HuH-7 (cell line): ENCODE measurements at places on chromosomes 5 and 9.

- DNase-seq = no peak
Observed at GRCh38 chr5:76956033-76956432, 3.2 kb downstream of the CRHBP start.

DNA sequence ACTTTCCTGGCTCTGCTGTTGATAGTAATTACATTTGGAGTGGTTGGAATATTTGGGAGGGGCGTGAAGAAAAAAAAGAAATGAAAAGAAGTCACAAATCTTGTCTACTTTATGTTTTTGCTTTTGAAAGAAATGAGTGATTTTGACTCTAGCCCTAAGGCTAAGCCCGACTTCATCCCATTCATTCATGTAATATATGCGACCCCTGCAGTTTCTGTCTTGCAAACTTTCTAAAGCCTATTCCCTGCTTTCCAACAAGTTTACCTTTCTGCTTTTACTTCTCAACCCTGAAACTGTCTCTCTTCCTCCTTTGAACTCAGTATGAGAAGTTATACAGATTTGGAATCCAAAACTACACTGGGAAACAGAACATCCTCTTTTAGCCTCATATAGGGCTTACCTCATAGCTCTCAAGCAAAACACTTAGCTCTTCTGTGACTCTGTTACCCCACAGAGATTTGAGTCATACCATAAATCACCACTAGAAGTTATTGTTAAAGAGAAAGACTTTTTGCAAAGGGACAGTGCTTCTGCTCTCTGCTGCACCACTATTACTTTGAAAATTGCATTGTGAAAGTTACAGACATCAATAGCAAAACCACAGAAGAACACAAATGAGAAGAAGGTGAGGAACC, 1.6 kb downstream of the CFAP95 start:
- DNase-seq = no peak

DNA sequence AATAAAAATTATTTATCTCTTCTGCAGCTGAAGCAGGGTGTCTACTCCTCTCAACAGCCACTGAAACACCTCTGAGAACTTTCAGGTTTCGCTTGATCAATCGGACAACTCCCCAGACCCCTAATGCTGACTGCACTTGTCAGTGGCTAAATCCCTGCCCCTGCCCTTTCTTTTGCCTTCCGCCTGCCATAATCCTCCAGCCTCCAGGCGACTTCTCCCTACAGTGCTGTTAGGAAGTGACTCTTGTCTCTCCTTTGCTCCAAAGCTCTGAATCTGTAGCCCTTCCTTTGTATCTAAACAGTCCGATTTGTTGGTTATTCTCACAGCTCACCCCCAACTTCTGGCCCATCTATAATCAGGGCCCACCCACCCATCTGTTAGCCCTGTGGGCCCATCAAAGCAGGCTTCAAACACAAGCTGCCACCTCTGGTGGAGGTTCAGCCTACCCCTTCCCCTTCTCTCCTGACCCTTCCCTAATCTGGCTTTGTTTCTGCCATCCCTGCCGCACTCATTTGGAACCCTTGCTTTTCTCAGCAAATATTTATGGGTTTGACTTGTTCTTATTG, 53.7 kb upstream of the IFNK start:
- DNase-seq = no peak

DNA sequence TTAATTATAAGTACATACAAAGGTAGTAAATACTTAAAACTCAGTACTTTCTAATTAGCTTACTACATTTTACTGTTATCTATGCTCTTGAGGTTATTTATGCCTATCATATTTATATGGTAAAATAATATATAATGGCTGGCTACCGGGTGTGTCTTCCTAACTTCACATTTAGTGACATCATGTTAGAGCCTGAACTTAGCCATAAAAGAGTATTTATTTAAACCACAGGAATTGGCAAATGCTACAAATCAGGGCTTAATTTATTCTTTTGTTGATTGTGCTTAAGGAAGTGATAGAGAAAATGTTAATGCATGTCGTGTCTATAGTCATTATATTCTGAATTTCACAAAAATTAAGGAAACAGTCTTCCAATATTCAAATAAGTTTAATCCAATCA, 73.1 kb downstream of the NDUFAF2 start:
- no peak for DNase-seq

- DNase-seq = no peak
Observed at GRCh38 chr9:136799079-136799853, 3.1 kb downstream of the CCDC183 start.

GRCh38 chr9:20065796-20066700, 277.2 kb upstream of the SLC24A2 start:
- DNase-seq = no peak

GRCh38 chr5:87081016-87081415, 186.7 kb upstream of the RASA1 start:
- no peak for DNase-seq

DNA sequence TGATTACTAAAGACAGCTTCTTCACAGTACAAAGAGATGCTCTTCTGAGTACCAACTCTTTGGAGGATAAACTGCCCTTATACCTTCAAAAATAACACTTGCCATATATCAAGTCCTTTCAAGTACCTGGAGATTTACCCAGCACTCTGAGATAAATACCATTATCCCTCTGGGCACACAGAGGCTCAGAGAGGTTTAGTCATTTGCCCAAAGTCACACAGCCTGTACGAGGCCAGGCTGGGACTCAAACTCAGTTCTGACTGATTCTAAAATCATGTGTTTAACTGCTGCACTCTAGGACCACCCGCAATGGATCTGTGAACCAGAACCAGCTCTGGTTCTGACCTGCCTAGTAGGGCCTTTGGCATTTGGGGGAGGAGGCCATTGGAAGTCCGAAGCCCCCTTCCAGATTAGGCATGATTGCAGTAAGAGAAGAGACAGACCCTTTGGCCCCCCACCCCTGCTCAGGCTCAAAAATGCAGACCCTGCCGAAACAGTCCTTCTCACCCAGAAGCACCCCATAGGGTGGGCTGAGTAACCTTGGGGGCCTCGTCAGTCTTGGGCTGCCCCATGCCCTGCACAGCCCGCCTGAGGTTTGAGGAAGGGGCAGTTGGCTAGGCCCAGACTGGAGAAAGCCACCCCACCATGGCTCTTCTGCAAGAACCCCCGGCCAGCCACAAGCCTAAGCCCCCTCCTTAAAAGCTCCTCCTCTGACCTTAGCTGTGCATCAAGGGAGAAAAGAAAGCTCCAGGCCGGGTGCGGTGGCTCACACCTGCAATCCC, 32.8 kb upstream of the IL17B start:
- DNase-seq = no peak

DNA sequence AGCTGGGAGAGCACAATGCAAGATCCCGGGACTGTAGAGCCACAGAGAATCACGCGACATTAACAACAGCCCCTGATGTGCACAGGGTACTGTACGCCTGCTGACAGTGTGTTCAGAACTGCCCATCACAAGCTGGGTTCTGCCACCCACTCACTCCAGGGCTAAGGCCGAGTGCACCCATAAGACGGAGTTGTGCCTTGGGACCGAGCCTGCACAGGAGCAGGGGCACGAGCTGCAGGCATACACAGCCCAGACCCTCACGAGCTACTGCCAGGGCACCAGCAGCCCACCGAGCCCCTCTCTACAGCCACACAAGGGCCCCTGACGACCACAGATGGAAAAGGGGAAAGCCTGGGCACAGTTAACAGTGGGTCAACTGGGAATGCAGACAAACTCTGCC, 67.8 kb downstream of the CAMSAP1 start:
- DNase-seq = no peak

- DNase-seq = no peak
Observed at GRCh38 chr5:76807296-76807695, 11.5 kb upstream of the F2RL1 start.

GRCh38 chr9:114465906-114466900, 39.1 kb downstream of the WHRN start:
- DNase-seq = no peak

GRCh38 chr9:75167281-75167680, 79.0 kb downstream of the OSTF1 start:
- DNase-seq = no peak

- DNase-seq = no peak
Observed at GRCh38 chr5:15500325-15501001, 483 bp downstream of the FBXL7 start.

- no peak for DNase-seq
Observed at GRCh38 chr9:12666813-12667212, 26.4 kb upstream of the TYRP1 start.

DNA sequence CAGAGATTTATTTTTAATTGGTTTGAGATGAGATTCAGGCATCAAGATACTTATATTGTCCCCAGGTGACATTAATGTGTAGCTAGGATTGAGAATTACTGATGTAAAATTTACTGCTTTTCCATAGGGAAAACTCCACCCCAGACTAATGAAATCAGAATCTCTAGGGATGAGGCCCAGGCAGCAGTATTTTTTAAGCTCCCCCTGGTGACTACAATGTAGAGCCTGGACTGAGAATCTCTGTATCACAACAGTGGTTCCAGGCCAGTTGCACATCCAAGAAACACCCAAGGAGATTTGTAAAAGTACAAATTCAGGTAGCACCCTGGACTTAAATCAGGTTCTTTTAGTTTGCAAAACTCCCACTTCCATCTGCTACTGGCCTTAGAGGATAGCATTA, 185.7 kb downstream of the MARCHF11 start:
- DNase-seq = no peak

- no peak for DNase-seq
Observed at GRCh38 chr5:148085977-148086705, 22.4 kb downstream of the SPINK5 start.

GRCh38 chr9:96232539-96233241, 69.3 kb downstream of the HSD17B3 start:
- DNase-seq = peak; percentile 63

GRCh38 chr9:124133727-124134126, 122.2 kb downstream of the LHX2 start:
- peak; percentile 82 for DNase-seq

DNA sequence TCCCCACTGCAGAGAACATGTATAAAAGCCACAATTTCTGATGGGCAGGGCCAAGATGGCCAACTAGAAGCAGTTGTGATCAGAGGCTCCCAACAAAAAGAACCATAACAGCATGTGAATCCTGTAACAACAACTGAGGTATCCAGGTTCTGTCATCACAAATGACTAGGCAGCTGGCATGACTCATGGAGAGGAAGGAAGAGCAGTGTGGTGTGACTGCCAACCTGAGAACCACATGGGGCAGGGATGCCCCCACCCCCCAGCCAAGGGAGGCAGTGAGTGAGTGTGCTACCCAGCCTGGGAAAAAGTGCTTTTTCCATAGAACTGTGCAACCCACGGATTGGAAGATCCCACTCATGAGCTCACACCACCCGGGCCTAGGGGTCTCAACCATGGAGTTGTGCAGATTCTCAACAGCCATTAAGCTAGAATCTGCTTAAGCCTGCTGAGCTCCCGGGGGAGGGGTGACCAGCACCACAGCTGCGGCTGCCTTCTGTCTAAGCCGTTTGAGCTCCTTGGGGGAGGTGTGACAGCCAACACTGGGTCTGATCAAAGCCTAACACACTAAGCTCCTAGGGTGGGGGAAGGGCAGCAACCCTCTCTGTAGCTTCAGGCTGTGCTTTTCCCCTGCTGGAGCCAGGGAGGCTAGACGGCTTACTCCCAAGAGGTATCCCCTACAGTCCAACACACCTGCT, 80.1 kb upstream of the DMAC1 start:
- DNase-seq = no peak

- no peak for DNase-seq
Observed at GRCh38 chr9:3398232-3398648, 127.6 kb downstream of the RFX3 start.

- DNase-seq = no peak
Observed at GRCh38 chr9:135008416-135008815, 79.1 kb upstream of the OLFM1 start.

DNA sequence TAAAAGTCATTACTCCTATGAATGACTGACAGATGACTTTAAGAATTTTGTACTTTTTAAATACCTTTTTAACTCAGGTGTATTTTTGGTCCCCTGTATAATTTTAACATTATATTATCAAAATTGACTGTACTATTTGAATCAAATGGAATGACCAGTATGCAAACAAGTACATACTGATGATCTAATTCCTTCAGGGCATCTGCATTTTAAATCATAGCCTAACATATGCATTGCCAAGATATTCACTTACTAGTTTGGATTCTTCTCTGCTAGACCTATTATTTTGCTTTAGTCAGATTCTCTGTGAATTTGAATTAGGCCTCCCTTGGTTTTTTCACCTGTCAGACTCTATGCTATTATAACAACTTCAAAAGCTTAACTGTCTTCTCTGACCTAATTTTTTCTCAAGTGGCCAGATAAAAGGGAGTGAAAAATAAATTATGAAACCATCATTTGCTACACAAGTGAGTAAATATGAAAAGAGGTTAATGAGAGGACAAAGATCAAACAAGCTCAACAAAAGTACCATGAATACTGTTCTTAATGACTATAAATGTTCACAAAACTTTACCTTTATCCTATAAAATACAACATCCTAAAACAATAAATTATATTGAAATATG, 1505.2 kb upstream of the CDH9 start:
- no peak for DNase-seq

- no peak for DNase-seq
Observed at GRCh38 chr9:18890372-18890771, 142.6 kb downstream of the SAXO1 start.

- DNase-seq = peak; percentile 62
Observed at GRCh38 chr5:133944263-133945185, 23.9 kb downstream of the C5orf15 start.

GRCh38 chr9:128106181-128106939, 21.2 kb downstream of the PTGES2 start:
- DNase-seq = no peak

GRCh38 chr5:138351517-138351916, 968 bp upstream of the KDM3B start:
- no peak for DNase-seq

- DNase-seq = no peak
Observed at GRCh38 chr5:154076240-154076922, 37.6 kb downstream of the MFAP3 start.

DNA sequence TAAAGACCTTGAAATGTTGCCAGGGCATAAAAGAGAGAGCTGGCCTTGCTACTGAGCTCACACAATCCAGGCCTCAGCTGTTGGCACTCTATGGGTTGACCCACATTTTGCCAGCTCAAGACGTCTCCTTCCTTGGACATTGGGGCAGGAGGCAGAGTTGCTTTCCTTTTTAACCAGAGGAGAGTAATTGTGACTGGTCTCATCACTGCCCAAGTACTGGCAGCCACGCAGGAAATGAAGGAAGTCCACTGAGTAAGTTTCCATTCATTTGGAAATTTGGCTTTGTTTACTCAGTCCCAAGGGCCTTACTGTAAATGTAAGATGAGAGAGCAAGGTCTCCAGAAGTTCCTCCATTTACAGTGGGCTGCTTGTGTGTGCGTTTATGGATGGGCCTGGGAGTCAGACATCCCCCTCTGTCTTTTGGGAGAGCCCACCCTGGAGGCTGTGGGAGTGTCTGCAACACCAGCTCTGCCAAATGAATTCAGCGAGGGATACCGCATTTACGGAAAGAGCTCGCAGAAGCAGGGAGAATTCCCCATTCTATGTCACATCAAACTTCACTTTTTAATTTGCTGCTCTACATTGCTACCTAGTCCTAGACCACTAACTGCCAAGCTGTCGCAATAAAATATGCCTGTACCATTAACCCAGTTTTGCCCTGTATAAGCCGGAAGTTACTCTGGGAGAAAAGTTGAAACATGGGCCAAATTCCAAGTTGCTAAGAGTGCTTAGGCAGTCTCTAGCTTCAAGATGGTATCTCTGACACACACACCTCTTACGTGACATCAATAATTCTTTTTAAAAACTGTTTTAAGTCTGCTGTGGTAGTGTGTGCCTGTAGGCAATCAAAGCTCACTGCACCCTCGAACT, 24.5 kb upstream of the PDZD2 start:
- DNase-seq = no peak

- DNase-seq = no peak
Observed at GRCh38 chr5:82639393-82640144, 361.4 kb upstream of the RPS23 start.
